ENCODE measurements at places on chromosomes 1 and 21.

DNA sequence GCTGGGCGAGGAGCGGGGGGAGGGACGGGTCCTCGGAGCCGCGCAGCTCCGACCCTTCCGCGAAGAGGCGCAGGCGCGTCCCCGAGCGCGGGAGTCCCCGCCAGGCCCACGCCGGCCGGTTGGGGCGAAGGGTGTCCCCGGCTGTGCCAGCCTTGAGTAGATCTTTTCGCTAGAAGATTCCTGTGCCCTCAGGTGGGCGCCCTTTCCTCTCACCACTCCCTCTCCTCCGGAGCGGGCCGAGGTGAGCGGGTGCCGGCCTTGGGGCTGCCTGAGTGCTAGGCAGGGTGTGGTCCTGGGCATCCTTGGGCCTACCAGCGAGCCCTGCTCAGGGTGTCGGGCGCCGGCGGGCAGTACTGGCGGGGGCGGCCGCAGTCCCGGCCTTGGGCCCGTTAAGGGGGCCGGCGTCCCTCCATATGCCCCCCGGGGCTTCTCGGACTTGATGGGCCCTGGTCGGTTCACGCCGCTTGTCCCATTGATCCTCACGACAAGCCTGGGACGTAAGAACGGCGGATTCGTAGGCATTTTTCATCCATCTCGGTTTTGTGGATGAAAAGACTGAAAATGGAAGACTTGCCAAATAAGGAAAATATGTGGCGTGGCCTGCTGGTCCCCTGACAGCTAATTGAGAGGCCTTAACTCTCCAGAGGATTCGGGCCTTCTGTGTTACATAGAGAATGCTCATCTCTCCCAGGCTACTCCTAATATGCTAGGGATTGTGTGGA is 712 bp downstream of the DEGS1 start:
- no peak for DNase-seq

GRCh38 chr1:89037186-89037585 is 14.5 kb upstream of the GBP3 start:
- DNase-seq, result no peak

DNA sequence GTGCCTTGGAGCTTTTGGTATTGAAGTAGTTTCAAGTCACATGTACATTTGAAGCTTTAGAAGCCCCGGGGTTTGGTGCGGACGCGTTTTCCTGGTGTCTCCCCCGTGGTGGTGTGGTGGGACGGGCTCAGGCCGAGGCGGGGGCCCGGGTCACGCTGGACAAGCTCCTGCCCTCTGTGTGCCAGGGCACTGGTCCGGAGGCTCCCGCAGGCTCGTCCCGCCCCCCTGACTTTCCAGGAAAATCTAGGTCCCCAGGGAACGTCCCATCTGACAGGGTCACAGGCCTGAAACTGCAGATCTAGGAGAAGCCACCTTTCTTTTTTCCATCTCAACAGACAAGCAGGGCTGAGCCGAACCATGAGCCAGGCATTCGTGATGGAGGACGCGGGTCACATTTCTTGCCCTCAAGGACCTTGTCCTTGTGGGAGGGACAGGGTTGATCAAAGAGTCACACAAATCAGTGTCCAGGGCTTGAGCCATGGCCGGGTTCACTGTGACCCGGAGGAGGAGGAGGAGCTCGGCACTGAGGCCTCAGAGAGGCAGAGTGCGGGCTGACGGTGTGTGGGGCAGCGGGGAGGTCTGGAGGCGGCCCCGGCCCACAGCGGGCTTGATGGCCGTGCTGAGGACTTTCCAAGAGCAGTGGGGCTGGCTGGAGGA is 1.6 kb downstream of the DMRTB1 start:
- no peak for DNase-seq

DNA sequence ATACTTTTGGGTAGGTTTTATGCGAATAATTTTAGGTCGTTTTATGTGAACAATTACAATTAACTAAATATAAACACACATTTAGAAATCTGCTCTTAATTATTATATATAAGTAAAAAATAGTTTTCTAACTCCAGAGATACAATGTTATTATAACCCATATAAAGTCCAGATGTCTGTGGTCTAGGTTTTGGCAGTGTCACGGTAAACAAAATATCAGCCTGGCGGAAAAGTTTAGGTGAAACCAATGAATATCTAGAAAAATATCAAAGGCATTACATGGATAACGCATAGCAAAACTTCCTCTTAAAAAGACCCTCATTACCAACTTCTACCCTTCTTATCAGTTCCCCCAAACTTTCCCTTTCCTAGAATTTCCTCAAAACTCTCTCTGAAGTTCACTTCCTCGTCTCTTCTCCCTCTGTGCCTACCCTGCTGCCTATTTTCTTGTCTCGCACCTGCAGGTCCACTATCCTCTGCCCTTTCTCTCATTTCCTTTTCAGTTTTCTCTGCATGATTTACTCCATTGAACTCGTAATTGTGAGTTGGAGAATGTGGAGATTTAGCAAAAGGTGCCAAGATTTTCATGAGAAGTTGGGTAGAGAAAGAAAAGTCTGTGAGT is 21.8 kb downstream of the VTCN1 start:
- DNase-seq, result no peak

- DNase-seq, result no peak
Measured at GRCh38 chr1:109161858-109162606, 48.1 kb downstream of the ELAPOR1 start.

GRCh38 chr1:151924691-151925587 is 15.6 kb upstream of the THEM4 start:
- no peak for DNase-seq

DNA sequence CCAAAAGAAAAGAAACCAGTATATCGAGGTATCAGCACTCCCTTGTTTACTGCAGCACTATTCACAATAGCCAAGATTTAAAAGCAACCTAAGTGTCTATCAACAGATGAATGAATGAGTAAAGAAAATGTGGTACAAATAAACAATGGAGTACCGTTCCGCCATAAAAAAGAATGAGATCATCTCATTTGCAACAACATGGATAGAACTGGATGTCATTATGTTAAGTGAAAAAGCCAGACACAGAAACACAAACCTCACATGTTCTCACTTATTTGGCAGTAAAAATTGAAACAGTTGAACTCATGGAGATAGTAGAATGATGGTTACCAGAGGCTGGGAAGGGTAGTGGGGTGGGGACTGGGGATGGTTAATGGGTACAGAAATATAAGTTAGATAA is 4.3 kb upstream of the GNG5 start:
- no peak for DNase-seq

- DNase-seq, result no peak
Measured at GRCh38 chr21:41444703-41445464, 18.8 kb downstream of the MX1 start.

DNA sequence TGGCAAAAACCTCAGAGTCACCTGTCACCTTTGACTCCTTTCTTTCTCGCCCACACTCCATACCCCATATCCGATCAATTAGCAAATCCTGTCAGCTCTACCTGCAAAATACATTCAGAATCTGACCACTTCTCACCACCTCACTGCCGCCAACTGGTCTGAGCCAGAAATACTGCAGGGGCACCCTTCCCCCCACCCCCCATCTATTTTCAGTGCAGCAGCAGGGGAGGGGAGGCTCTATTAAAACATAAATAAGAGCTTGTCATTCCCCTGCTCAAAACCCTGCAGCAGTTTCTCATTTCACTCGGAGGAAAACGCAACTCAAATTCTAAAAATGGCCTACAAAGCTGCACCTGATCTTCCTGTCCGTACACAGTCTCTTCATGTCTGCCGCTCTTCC is 3.9 kb downstream of the PKLR start:
- no peak for DNase-seq

GRCh38 chr1:223175032-223175431 is 32.0 kb upstream of the TLR5 start:
- no peak for DNase-seq

DNA sequence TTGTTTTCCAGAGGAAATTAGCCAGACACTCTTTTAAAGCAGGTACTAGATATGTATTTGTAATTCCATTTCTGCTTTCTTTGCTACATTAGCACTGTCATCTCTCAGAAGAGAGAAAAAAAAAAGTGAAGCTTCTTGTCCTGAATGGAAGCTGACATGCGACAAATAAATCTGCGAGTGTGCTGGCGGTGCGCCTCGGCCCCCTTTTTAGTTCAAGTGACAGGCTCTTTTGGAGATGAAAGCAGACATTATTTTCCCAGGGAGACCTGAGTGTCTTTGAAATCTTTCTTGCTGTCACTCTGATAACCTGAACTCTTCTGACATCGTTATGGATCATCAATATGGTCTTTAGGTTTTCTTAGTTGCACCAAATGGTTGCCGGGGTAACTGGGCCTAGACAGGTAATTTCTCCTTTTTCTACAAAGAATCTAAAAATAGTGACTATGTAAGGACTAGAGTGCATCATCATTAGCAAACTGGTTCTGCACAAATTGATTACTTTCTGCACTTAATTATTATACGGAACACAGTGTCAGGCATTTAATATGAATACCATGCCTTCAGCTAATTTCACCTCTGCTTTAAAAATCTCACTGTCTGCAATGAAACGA is 478.6 kb downstream of the PCP4 start:
- DNase-seq, result no peak

DNA sequence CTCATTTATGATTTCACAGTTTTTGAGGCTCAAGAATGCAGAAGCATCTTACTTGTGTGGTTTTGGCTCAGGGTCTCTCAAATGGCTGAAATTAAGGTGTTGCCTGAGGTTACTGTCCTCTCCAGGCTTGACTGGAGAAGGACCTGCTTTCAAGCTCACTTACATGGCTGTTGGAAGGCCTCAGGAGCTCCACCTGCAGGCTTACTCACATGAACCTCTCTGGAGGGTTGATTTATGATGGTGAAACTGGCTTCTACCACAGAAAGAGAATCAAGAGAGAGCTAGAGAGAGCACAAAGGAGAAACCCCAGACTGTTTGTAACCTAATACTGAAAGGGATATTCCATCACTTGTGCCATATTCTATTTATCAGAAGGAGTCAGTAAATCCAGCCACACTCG is 6.2 kb upstream of the KCNK2 start:
- DNase-seq, result no peak

GRCh38 chr1:182135946-182136345 is 74.4 kb upstream of the ZNF648 start:
- no peak for DNase-seq

DNA sequence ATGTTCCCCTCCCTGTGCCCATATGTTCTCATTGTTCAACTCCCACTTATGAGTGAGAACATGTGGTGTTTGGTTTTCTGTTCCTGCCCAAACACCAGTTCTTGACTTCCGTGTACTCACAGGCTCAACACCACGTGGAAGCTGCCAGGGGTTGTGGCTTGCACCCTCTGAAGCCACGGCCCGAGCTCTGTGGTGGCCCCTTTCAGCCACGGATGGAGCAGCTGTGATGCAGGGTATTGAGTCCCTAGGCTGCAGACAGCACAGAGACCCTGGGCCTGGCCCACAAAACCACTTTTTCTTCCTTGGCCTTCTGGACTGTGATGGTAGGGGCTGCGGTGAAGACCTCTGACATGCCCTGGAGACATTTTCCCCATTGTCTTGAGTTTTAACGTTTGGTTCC is 111.6 kb downstream of the SYT14 start:
- no peak for DNase-seq

DNA sequence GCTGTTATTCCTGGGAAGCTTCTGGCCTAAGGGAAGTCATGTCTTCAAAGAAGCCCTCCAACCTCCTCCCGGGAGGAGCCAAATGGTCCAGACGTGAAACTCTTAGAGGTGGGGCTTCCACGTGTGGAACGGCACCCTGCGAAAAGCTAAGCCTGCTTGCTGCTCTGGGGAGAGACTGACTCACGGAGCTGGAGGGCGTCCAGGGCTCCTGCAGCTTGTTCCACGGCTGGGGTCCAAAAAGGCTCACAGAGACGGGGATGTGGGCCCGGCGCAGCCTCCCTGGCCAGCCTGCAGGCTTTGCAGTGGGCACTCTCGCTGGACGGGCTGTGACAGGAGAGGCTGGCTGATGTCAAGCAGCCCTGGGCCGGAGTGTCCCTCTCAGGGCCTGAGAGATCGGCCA is 105.1 kb downstream of the COLGALT2 start:
- peak; percentile 43 for DNase-seq

DNA sequence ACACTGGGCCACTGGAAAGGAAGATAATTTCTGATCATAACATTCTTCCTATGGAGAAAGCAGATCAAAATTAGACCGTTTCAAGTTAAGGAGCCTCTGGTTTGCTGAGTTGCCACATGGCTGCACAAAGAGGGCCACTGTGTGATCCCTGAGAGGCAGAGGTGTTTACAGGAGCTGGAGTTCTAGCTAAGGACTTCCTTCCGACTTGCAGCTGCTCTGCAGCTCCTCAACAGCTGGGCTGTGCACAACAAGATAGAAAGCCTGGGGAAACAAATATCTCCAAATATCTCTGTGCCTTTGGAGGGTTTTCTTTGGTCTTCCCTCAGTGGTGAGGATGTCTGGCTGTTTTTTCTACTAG is 26.8 kb downstream of the GADD45A start:
- no peak for DNase-seq

- no peak for DNase-seq
Measured at GRCh38 chr1:116826818-116827606, 72.8 kb downstream of the CD2 start.

GRCh38 chr21:44894687-44895302 is 21.3 kb upstream of the PTTG1IP start:
- DNase-seq, result no peak

GRCh38 chr1:236869911-236870310 is 74.8 kb downstream of the MTR start:
- DNase-seq, result no peak

- no peak for DNase-seq
Measured at GRCh38 chr21:35335951-35336446, 286.9 kb upstream of the RUNX1 start.

- no peak for DNase-seq
Measured at GRCh38 chr1:196027127-196027526, 581.1 kb downstream of the KCNT2 start.

GRCh38 chr1:207828046-207828445 is 76.2 kb downstream of the CD46 start:
- DNase-seq, result no peak

GRCh38 chr1:156146020-156146768 is 7.2 kb upstream of the SEMA4A start:
- no peak for DNase-seq

DNA sequence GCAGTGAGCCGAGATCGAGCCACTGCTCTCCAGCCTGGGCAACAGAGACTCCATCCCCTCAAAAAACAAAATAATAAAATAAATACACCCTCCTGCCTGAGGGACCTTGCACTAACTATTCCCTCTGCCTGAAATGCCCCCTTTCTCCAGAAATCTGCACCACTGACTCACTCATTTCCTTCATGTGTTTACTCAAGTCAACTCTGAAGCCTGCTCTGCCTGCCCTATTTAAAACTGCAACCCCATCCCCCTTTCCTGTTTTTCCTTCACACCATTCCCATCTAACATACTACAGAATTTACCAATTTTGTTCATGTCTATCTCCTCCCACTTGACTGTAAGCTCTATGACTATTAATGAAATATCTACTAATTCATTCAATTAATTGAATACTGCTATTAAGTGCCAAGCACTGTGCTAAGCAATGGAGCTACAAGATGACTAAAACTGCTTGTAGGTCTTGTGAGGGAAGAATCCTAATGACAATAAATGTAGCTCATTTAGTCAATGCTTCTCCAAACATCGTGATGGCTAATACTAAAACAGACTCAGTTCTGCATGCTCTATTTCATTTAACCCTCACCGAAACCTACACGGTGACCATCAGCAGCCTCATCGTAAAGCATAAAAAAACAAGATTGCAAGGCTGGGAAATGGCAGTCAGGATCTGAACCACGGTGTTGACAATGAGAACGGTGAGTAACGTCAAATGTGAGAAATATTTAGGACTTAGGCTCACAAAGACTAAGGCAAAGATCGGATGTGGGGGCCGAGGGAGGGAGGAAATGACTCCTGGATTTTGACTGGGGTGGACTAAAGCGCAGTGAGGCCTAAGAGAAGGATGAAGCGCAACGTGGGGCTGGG is 749 bp upstream of the TMEM39B start:
- no peak for DNase-seq
